ENCODE measurements at places on chromosomes 2 and 18. TPM values are rescaled to one million over a fixed set of nuclear protein-coding genes. Genes with fewer than 3 reads are reported as not detected.

Gene NAT8
- total RNA-seq = not detected

- H3K4me1 ChIP-seq = no peaks in the 10 kb centered on the region
- no peak overlapping the region for H3K27ac ChIP-seq
- no peaks in the 10 kb centered on the region for H3K36me3 ChIP-seq
- no peak overlapping the region for H3K4me3 ChIP-seq
- no peaks in the 10 kb centered on the region for H3K27me3 ChIP-seq
Observed at GRCh38 chr2:173150087-173150486, 74.4 kb downstream of the MAP3K20 start.

Gene VIT
- 1.6 TPM for total RNA-seq

DNA sequence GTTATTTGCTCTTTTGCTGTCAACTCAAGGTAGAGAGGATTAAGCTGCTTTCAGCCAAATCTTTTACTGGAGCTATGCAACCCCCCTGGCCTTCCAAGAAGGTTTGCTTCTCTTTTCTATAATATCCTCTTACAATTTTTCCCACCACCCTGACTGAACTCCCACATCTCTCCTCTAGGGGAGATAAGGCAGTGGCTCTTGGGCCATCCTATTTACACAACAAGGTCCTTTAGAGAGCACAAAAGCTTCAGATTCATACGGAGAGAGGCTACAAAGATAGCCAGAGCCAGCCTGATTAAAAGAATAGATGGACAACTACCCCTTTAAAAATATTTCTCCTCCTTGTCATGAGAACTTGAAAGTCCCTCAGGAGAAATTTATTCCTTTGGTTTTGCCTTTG lies 95.7 kb downstream of the TPGS2 start:
- no peak overlapping the region for H3K4me3 ChIP-seq
- no peak for DNase-seq
- H3K27me3 ChIP-seq = no peaks in the 10 kb centered on the region
- H3K4me1 ChIP-seq = no peaks in the 10 kb centered on the region
- no peak overlapping the region for H3K27ac ChIP-seq

DNA sequence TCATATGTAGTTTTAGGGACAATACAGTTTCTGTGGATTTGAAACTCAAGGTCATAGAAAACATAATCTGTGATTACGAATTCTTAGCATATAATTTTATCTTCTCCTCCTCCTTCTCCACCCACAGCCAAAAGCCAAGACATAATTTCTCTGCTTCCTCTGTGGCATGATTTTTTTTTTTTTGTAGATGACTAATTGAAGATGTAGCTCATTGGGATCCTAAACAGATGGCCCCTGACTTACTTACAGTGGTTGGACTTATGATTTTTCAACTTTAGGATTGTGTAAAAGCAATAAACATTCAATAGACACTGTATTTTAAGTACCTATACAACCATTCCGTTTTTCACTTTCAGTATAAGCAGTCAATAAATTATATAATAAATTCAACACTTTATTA lies 42.3 kb downstream of the FSIP2 start:
- no peak overlapping the region for H3K4me3 ChIP-seq
- H3K27ac ChIP-seq = no peak overlapping the region
- H3K36me3 ChIP-seq = no peaks in the 10 kb centered on the region
- DNase-seq = no peak

- H3K27me3 ChIP-seq = no peaks in the 10 kb centered on the region
- H3K36me3 ChIP-seq = no peaks in the 10 kb centered on the region
- H3K27ac ChIP-seq = peak overlapping the region; percentile 51
- no peak for DNase-seq
- H3K4me1 ChIP-seq = peaks cover 3% of the 10 kb centered on the region
Observed at GRCh38 chr2:174595891-174596397, 1.7 kb downstream of the WIPF1 start.

Gene SCN3A
- 6.2 TPM for total RNA-seq
